ENCODE measurements at places on chromosomes 4 and X.

- no peak for DNase-seq
Measured at GRCh38 chrX:46202733-46203514, 342.3 kb downstream of the ZNF674 start.

- DNase-seq: peak; percentile 35
Measured at GRCh38 chr4:153205757-153206156, 1.5 kb downstream of the TRIM2 start.

- DNase-seq: no peak
Measured at GRCh38 chr4:182189103-182189878, 53.9 kb upstream of the TENM3 start.

DNA sequence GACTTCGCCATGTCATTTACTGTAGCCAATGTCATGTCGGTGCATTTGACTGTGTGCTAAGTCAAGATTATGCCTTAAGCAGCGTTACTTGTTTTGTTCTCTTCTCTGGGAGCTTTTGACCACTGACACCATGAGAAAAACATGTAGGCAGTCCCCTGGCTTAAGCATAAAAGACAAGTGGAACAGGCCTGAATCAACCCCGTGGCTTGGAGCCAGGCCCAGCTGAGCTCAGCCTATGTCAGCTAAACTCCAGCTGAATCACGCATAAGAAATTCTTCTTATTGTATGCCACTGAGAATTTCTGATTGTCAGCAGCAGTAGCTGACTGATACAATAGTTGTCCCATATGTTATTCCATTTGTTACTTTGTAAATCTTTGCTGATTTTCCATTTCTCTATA, 261.9 kb downstream of the CBLL2 start:
- no peak for DNase-seq

- DNase-seq: no peak
Measured at GRCh38 chr4:176988226-176988625, 195.5 kb upstream of the VEGFC start.

GRCh38 chr4:78876568-78877320, 62.5 kb downstream of the PAQR3 start:
- DNase-seq: no peak

- DNase-seq: no peak
Measured at GRCh38 chrX:72052415-72053090, 79.2 kb downstream of the RTL5 start.

GRCh38 chr4:6395466-6396228, 76.8 kb downstream of the PPP2R2C start:
- DNase-seq: no peak

- DNase-seq: peak; percentile 66
Measured at GRCh38 chrX:357693-358471, 28.8 kb downstream of the PPP2R3B start.

DNA sequence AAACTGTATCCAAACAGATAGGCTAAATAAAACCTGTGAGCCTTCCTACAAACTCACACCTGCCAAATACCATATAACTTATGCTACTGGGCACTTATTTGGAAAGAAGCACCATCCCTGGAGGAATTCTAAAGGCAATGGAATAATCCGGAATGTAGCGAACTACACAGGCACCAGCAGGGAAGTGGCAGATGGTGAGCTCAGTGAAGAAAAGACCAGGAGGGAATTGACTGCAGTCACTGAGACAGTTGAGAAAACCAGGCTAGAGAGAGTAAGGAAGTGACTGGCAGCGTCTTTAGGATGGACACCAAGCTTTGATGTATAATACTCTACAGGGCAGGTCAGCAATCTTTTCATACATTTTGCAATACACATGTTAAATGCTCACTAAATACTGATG, 16.3 kb downstream of the NDNF start:
- DNase-seq: no peak

- no peak for DNase-seq
Measured at GRCh38 chr4:134885436-134885835, 683.8 kb upstream of the PABPC4L start.

GRCh38 chr4:73607375-73608033, 12.7 kb downstream of the RASSF6 start:
- DNase-seq: no peak

DNA sequence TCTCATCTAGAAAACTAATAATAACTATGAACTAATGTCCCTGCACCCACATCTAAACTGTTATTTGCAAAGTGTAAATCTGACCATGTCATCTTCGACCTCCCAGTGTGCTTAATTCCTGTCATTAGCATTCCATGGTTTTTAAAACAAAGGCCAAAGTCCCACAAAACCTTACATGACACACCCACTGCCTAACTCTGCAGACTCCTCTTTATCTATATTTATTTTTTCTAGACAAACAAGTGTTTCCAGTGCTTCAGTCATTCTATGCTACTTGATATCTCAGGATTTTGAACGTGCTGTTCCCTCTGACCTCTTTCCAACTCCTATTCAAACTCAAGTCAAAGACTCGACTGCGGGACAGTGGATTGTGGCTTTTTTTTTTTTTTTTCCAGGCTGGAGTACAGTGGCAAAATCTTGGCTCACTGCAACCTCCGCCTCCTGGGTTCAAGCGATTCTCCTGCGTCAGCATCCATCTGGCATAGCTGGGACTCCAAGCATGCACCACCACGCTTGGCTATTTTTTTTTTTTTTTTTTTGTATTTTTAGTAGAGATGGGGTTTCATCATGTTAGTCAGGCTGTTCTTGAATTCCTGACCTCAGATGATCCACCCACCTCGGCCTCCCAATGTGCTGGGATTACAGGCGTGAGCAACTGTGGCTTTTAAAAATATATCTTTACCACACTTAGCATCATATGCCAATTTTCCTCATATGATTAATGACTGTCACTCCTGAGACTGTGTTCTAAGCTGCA, 1511.0 kb downstream of the ARAP2 start:
- no peak for DNase-seq
